ENCODE measurements at places on chromosomes 3 and 15.

DNA sequence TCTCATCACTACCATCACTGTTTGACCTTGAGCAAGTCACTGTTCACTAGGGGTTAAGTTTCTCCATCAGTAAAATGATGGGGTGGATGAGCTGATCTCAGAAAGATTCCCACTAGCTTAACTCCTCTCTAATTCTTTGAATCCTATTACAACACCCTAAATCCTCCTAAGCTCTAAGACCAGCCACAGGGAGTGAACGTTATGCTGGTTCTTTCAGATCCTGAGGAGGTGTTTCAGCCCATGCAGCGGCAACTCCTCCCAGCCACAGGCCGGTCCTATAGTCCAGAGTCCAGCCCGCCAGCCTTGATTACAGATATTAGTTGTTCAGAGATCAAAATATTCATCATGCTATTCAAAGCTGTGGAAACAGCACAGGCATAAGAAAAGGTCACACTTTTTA is 15.1 kb downstream of the MB21D2 start:
- no peak for DNase-seq

- no peak for DNase-seq
Observed at GRCh38 chr3:134667406-134667805, 16.6 kb upstream of the KY start.

DNA sequence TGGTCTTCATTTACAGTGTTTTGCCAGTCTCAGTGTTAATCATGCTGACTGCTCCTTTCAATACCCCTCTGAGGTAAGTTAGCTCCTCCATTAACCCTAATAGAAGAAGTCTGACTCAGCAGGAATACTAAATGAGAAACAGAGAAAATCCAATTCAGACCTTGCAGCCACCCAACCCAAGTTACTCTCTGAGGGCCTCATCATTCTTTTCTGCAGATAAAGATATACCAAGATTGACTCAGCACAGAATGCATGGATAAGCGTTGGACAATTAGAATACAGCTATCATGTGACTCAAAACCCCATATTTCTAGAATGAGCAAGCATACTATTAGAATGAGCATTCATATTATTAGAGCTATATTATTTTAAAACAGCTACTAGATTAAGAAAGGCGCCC is 389.1 kb upstream of the SGO1 start:
- no peak for DNase-seq

GRCh38 chr3:132444383-132444782 is 27.1 kb downstream of the DNAJC13 start:
- DNase-seq, result no peak

DNA sequence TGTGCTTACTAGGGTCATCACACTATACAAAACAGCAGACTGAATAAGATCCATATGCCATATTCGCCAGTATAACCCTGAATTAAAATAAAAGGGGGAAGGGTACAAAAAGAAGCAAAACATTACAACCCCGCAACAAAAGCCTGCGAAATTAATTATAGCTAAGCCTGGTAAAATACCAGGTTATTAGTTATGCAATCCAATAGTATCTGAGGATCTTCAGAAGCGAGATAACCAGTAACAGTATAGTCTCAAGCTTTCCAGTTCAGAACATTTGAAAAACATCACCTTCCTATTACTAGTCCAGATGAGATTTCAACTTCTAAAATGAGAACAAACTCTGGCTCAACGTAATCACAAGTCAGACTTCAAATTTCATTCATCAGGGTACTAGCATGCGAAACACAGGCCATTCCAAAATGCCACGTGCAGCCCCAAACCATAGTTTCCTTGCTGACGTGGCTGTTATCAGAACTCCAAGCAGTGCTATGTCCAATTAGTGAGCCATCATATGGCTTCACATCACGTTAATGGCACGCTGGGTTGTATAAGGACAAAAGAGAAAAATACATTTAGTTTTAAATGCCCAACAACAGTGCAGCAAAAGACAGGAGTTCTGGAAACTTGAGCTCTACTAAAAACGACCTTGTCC is 1.1 kb downstream of the SSR3 start:
- DNase-seq, result peak; percentile 33

GRCh38 chr3:60202052-60202726 is 1049.1 kb downstream of the FHIT start:
- DNase-seq, result no peak

DNA sequence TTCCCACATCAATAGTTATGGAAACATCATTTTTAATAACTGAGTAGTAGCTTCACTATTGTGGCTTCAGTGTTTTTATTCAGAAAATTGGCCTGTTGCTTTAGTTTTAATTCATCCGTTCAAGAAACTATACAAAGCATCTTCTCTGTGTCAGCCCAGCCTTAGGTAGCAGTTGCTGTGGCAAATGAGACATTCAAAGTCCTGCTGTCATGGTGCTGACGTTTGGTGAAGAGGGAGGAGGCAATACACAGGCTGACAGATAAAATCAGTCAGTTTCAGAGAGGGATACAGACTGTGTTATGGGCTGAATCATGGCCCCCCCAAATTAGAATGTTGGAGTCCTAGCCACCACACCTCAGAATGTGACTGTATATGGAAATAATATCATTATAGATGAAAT is 56.5 kb downstream of the SLC7A14 start:
- no peak for DNase-seq

GRCh38 chr15:45849136-45849535 is 214.3 kb downstream of the SQOR start:
- no peak for DNase-seq

DNA sequence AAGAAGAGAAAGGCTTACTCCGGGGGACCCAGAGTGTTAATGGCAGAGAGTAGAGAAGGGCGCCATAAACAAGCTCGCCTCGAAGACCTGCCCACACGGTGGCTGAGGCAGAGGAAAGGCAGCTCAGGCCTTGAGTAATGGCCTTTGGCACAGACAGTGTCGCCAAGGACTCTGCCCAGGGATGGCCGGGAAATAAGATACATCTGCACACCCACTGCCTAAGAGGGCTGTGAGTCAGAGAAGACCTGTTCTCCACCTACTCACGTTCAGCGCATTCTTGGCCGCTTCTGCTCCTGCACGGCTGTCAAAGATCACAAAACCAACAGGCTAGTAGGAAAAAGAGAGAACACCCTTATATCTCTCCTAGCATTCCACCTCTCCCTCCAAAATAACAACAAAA is 26.2 kb downstream of the RBPMS2 start:
- peak; percentile 21 for DNase-seq

DNA sequence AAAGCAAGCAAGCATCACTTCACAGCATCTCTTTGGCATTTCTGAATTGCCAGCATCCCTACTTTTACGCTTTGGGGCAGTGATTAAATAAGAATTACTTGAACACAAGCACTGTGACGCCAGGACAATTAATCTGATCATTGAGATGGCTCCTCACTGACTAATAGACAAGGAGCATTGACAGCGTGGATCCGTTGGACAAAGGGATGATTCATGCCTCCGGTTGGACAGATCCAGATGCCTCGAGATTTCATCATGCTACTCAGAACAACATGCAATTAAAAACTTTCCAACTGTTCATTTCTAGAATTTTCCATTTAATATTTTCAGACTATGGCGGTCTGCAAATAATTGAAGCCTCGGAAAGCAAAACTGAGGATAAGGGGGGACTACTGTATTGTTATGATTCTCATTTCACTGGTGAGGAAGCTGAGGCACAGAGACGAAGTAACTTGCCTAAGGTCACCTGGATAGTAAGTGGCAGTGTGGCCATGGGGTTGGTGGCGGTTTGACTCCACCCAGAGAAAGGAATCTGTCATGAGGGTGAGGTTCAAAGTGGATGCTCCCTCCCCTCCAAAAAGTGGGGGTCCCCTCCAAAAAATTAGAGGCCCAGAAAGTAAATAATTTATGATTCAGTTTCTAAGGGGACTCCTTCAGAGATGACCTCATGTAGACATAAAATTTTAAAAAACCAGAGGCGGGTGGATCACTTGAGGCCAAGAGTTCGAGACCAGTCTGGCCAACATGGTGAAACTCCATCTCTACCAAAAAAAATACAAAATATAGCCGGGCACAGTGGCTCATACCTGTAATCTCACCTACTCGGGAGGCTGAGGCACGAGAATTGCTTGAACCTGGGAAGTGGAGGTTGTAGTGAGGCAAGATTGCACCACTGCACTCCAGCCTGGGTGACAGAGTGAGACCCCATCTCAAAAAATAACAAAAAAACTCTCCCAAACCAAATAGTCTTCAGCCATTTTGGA is 12.3 kb upstream of the PGPEP1L start:
- DNase-seq, result peak; percentile 57

GRCh38 chr3:57727106-57727505 is 29.0 kb upstream of the SLMAP start:
- no peak for DNase-seq

GRCh38 chr3:37700466-37701248 is 161.0 kb upstream of the CTDSPL start:
- DNase-seq, result no peak

GRCh38 chr3:192917404-192918274 is at the start of gene MB21D2:
TSS of gene MB21D2 (minus strand) at chr3:192917856. CDS start at chr3:192917840, 16 bp downstream.
- DNase-seq, result peak; percentile 62

DNA sequence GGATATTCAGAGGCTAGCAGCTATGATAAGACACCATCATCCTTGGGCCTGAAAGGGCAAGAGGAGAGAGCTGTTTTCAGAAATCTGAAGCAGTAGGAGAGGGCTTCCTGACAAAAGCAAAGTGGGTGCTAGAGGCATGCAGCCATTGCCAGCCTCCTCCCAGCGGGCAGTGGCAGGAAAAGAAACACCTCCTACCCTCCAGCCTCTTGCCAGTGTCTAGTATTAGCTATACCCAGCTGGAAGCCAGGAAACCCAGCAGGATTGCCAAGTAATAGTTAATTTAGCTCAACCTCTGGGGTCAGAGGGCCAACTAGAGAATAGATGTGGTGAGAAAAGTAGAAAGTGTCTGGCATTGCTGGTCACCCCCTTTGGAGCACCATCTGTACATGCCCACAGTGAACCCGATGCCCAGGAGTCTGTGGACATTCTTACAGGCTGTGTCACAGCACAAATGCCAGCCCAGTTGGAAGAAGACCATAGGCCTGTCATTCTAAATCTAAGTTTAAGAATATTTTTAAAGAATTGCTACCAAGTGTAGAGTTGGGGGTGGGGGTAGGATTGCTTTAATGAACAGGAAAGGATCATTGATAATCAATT is 85.3 kb downstream of the HCN4 start:
- no peak for DNase-seq

DNA sequence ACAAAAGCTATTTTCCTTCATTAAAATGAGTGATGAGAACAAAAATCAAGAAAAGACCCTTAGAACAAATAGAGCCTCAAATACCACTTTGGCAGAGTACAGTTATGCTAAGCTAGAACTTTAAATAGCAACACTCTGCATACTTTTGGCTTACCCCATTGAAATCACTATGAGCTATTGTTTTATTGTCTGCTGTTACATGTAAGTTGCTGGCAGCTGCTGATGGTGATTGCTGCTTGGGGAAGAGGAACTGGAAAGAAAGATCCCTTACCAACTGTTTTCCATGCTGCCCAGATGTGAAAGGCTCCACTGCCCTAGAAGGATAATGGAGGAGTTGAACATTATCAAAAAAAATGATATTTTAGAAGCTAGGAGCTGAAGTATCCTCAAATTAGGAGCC is 135.4 kb downstream of the SYNPR start:
- no peak for DNase-seq

GRCh38 chr3:34279901-34280300 is 481.5 kb downstream of the PDCD6IP start:
- no peak for DNase-seq

DNA sequence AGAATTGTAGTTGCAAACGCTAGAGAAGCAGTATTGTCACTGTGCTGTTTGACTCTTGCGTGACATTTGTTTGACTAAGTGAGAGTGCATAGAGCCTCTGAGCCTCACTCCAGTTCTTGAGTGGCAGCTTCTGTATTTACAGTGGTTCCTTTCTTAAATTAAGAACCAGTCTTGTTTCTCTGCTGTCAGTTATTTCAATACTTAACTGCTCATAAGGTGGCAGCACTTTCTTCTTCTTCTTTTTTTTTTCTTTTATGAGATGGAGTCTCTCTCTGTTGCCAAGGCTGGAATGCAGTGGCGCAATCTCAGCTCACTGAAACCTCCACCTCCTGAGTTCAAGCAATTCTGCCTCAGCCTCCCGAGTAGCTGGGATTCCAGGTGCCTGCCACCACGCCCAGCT is 372.1 kb downstream of the LPP start:
- DNase-seq, result peak; percentile 10

DNA sequence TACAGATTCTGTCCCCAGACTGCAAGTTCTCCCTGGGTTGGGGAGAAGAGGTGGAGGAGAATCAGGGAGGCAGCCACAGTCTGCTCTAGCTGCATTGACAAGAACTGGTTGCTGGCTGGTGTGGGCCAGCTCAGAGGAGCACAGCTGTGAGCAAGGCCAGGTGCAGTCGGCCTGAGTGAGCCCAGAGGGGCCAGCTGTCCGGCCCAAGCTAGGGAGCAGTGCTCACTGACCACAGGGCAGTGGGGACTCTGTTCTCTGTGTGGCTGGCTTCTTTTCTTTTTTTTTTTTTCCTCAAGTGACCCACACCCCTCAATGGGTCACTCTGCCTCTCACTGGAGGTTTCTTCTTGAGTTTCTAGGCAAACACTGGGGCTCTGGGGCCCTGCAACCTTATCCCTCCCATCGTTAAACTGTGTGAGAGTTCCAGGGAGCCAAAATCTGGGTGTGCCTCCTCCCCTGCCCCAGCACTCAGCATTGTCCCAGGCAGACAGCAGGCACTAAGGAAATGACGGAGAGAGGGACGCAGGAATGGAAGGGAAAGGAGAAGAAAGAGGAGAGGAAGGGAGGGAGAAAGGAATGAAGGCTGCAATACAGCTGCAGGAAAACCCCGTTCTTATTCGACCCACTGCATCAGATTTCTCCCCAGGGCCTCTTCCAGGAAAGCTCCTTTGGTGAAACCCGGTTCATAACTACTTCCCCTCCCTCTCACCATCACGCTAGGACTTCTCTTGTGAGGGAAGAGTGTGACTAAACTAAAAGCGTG is 37.7 kb upstream of the HES1 start:
- no peak for DNase-seq

GRCh38 chr15:53473435-53473834 is 286.0 kb downstream of the WDR72 start:
- no peak for DNase-seq

DNA sequence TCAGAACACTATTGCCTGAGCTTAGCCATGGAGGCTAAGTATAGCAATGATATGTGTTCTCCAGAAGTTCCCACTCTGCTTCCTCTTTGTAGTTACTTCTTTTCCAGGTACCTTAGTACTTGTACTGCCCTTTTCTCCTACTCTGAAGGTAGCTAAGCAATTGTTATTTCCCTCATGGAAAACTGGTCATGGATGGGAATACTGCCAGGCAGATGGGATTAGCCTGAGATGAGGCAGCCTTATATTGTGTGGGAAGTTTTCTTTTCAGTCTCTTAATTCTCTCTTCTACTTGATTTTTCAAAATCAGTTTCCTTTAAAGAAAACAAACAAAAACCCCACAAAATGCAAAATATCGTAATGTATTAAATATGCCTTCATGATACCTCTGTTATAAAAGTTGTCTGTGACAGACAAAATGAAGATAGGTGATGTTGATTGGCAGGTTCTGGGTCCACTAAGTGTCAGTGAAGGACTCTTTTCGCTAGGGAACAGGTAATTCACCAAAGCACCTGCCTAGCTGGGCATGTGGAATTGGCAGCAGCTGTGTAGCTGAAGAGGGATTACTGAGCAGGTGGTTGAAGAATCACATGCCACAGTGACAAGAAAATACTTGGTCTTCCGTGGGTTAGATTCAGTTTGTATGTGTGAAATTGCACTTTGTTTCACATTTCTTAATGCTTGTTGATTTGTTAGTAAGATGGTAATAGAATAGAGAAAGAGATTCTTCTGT is 4.1 kb downstream of the ZNF609 start:
- no peak for DNase-seq

GRCh38 chr3:167718582-167718981 is 16.1 kb downstream of the PDCD10 start:
- DNase-seq, result no peak

GRCh38 chr15:48592221-48592731 is 53.2 kb downstream of the FBN1 start:
- peak; percentile 91 for DNase-seq

Data from fibroblast of the conjunctiva (primary cell).